ENCODE measurements at places on chromosomes 4 and X.

- DNase-seq, result no peak
Measured at GRCh38 chr4:174193438-174194374, 89.8 kb downstream of the FBXO8 start.

DNA sequence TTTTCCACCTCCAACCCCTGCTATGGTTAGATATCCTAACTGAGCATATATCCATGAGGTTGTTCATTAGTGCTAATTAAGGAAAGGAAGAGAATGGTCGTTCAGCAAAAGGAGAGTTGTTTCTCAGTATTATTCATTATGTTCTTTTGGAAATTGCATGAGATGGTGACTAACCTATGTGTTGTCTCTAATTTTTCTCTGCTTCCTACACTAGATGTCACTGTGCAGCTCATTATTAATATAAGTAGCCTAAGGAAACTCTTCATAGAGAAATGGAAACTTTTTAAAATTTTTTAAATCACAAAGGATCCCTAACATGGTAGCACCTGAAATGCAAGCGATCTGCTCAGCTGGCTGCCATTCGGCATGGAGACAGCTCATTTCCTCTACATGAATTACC, 67.7 kb upstream of the FAM9A start:
- DNase-seq, result no peak

- no peak for DNase-seq
Measured at GRCh38 chr4:104494822-104495559, at the start of gene CXXC4. CXXC4 (minus strand) TSS chr4:104494894; CDS start chr4:104491802, 3,092 bp downstream.

- no peak for DNase-seq
Measured at GRCh38 chrX:115023139-115023538, 5.7 kb upstream of the IL13RA2 start.

DNA sequence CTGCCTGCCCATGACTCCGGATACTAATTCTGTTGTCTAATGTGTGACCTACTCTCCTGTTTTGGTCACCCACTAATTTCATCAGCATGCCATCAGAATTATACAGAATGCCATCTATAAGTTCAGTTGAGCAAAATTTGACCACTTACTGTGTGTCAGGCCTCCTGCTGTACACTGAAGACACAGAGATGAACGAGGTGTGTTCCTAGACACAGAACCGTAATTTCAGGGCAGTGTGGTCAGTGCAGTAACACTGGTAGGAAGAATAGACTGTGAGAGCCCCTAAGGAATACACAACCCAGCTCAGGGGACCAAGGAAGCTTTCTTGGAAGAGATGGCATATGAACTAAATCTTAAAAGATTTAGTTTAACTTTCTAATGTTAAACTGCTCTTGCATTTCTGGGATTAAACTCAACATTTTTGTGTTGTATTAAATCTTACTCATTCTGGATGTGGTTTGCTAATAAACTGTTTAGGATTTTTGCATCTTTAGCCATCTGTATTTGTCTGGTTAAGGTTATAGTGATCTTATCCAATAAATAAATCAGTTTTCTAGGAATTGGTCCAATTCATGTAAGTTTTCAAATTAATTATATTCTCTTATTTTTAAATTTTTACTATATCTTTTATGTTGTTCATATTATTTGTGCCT, 34.3 kb downstream of the KANTR start:
- DNase-seq, result no peak

DNA sequence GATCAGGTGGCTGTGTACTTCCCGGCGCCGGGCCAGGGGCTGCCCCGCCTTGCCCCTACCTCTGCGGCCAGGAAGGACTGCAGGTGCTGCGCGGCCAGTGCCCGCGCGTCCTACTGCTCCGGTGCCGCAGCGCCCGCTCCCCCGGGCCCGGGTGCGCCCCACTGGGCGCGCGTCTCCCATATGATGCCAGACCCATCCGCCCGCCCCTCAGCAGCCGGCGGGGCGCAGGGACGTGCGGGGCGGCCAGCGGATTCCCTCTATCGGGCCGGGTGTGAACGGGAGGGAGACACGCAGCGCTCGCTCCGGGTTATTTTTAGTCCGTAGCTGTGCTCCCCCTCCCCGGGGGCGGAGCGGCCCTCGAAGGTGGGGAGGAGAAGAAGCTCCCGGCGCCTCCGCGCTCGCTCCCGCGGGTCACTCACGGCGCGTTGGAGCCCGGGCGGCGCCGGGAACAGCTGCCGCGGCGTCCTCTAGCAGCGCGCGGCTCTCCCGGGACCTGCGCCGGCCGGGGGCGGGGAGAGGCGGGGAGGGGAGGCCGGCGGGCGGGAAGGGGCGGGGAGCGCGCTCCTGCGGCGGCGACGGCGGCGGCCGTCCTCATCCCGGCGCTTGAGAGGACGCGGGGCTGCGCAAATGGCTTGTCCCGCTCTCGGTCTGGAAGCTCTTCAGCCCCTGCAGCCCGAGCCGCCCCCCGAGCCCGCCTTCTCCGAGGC, 103.6 kb downstream of the UCHL1 start:
- no peak for DNase-seq

DNA sequence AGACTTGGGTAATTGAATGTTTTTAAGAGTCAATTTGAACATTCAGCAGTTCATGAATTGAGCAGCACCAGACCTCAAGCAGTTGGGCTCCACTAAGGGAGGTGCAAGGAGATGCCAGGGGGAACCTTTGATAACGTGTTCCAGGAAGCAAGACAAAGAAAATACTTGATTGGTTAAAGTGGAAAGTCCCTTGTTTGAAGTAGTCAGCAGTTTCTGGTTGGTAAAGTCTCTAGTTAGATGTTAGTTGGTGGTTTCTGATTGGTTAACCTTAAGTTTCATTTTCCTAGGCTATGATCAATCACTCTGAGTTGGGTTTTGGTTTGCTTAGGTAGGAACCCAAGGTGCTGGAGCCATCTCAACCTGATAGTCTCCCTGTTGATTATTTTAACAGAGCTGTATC, 4.0 kb downstream of the HERC6 start:
- peak; percentile 36 for DNase-seq

GRCh38 chrX:69032601-69033000, 132.7 kb downstream of the PJA1 start:
- DNase-seq, result no peak

GRCh38 chrX:101485212-101485949, at the start of gene ARMCX4:
ARMCX4 (plus strand) TSS chrX:101485456; CDS start chrX:101488590, 3,134 bp downstream.
- DNase-seq, result peak; percentile 61

DNA sequence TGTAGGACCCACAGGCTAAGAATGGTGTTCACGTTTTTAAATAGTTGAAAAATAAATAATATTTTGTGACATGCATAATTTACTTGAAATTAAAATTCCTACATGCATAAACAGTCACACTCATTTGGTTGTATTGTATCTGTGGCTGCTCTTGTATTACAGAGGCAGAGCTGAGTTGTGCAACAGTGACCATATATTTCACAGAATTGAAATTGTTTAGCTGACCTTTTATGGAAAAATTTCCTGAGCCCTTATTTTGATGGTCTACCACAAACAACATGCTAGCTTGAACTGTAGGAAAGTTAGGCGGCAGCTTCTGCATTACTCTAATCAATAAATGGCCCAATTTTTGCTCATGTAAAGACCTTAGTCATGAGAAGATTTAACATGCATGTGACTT, 633.4 kb upstream of the AADAT start:
- no peak for DNase-seq

- DNase-seq, result no peak
Measured at GRCh38 chr4:32917586-32917985, 2197.4 kb downstream of the PCDH7 start.

GRCh38 chr4:88737307-88737941, 39.8 kb upstream of the NAP1L5 start:
- no peak for DNase-seq

- no peak for DNase-seq
Measured at GRCh38 chr4:13731019-13731418, 103.5 kb upstream of the BOD1L1 start.

DNA sequence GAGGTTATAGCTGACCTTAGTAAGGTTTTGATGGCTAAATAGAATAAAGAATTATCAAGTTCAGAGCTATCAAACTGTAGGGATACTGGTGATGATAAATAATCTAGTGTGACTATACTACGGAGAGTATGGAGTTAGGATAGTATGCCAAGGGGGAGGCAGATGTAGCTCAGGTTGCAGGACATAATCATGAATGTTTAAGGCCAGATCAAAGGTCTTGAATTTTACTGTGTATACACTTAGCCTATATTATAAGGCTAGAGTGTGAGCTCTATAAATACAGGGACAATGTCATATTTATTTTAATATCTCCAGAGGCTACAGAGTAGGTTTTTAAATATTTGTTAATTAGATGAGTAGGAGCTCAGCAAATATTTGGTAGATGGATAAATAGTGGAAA, 131.1 kb upstream of the STIM2 start:
- DNase-seq, result no peak

GRCh38 chr4:48445704-48446103, 37.4 kb upstream of the SLC10A4 start:
- DNase-seq, result no peak

DNA sequence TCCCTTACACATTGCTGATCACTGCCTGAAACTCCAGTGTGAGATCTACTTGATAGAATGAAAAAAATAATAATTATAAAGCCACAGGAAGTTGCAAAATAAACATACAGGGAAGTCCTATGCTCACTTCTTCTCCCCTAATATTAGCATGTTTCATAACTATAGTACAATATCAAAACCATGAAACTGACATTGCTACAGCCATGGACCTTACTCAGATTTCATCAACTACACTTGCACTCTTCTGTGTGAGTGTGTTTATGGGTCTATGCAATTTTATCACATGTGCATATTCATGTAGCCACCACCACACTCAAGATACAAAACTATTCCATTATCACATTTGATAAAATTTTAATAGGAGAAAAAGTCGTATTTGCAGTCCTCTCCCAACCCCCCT, 57.3 kb downstream of the SPINK2 start:
- DNase-seq, result no peak
